Jurkat, Clone E6-1 (cell line): ENCODE measurements at places on chromosomes 11 and 22.

DNA sequence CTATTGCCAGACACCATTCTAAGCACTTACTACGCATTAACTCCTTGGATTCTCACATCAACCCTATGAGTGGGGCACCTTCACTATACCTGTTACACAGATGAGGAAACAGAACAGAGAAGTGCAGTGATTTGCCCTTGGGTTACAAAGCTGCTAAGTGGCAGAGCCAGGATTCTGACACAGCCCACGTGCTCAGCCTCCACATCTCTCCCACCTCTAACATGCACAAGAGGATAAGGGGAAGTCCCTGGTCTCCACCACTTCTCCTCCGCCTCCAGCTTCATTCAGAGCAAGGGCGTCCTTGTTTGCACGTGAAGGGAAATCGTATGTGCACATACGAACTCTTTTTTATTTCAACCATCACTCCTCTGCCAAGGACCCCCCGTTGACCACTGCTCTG, 53.7 kb downstream of the CDON start:
- DNase-seq = no peak

- no peak for DNase-seq
Measured at GRCh38 chr22:28222976-28223745, 304.1 kb upstream of the PITPNB start.

DNA sequence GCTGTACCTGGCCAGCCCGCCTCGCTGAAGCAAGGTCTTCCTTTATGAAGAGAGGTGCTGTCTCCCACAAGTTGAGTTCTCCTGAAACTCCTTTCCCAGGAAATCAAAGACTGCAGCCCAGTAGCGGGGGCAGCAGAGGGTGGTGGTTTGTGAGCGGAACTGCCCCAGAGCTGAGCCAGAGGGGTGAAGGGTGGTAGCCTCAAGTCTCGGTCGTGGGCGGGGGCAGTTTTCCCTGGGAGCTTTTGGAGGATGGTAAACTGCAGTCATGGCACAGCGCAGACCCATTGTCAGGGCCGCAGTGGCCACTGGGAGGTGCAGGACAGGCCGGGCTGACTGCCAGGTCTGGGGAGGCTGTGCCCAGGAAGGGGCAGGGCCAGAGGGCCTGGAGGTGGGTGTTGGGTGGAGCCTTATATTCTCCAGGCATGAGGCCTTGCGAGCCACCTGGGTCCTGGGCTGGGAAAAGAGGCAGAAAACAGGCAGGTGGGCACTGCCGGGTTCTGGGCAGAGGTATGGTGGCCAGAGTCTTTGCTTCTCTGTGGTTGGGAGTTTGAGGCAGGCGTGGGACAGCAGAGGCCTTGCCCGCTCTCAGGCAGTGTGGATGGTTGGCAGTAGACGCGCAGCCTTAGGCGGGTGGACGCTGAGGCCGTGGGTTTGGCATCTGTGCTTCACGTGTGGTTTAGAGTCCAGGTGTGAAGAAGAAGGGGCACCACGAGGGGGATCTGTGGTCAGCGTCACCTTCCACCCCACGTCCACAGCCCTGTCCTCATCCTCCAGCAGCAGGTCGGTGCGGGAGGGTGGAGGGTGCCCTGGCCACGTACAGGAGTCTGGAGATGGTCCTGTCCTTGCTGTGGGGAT, 1176.4 kb downstream of the BRD1 start:
- no peak for DNase-seq

DNA sequence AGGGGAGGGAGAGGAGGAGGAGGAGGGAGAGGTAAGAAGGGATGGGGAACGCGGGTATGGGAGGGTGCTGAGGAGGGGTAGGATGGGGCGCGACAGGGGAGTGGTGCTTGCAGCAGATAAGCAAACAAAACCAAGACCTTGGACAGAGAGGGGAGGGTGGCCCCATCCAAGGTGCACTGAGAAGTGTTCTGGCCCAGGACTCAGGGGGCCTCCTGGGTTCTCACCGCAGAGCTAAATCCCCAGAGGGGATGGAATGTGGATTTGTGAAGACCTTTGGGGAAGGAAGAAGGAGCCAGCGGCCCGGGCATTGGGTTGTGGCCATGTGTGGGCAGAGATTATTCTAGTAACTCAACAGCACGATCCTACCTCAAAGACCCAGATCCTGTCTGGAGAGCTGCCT, 90.9 kb upstream of the LINC01488 start:
- DNase-seq = no peak

GRCh38 chr22:47290706-47291430, 528.4 kb downstream of the TBC1D22A start:
- no peak for DNase-seq

DNA sequence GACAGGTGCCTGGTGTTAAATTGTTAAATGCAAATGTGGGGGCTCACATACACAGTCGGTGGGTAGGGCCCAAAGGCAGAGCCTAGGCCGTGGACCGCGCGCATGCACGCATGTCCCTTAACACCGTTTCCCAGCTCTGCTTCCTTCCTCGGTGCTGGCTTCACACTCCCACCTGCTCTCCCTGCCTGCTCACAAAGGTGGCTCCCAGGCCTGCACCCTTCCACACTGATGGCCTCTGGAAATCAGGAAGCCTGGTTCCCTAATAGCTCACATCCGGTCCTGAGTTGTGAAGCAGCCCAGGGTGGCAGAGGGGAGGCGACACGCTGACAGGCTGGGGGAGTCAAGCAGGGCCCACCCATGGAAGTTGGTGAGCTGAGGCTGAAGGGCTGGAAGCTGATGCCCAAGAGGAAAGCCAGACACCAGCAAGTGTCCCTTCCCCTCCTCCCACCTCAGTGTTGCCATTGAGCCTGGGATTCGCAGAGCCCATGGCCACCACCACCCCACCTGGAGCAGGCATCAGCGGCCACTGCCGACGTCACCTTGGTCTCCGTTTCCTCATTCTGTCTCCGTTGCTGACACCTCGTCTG, 13.7 kb upstream of the CTTN start:
- no peak for DNase-seq

DNA sequence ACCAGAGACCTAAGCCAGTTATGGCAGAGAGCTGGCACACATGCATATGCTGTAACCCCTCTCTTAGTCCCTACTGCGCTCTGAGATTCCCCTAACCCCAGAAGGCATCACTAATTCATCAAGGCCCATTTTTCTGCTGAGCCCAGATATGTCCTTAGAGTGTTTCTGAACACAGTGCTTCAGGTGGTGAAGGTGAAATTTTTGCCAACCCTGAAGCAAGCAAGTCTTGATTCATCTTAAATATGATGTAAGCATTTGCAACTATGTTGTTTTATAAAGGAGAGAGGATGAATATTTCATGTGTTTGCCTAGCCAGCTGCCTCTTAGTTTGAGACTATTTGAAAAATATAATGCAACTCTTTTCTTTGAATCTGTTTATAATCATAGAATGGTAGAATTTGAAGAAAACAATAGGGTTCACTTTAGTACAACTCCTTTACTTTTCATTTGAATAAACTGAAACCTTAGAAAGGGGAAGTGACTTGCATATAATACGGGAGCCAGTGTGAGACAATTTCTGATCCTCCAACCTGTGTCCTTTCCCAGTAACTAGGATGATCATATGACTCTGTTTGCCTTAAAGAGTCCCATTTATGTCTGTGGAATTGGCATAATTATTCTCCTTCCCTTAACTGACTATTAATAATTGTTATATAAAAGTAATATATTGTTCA, 194.3 kb upstream of the MTNR1B start:
- no peak for DNase-seq

- no peak for DNase-seq
Measured at GRCh38 chr11:32511926-32512325, 71.7 kb upstream of the EIF3M start.

DNA sequence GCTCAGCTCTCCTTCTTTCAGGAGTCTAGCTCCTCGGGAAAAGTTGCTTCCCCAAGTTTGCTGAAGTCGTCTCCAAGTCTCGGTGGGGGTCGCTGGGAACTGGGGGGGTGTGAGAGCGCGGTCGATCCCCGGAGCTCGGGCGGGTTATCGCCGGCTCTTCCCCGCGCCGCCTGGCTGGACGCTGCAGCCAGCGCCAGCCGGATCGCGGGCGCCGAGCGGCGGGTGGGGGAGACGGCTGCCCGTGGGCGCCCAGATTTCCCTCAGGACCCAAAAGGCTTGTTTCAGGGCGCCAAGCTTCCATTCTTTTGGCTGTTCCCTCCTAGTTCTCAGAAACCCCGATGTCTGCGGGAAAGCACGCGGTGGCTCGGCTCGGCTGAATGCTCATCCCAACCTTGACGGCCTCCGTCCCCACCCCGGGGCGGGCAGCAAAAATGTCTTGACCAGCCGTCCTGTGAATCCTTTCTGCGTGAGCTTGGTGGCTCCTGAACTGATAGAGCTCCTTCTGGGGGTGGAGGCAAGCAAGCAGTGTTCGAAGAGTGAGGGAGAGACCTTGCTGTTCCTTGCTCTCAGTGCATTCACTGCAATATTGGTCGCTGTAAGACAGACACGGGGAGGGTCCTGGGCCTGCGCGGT, 1.7 kb downstream of the ZBTB16 start:
- DNase-seq = no peak

GRCh38 chr22:50621356-50621880, 6.5 kb downstream of the ARSA start:
- peak; percentile 76 for DNase-seq

GRCh38 chr11:61873588-61874376, 17.6 kb downstream of the FADS3 start:
- no peak for DNase-seq

DNA sequence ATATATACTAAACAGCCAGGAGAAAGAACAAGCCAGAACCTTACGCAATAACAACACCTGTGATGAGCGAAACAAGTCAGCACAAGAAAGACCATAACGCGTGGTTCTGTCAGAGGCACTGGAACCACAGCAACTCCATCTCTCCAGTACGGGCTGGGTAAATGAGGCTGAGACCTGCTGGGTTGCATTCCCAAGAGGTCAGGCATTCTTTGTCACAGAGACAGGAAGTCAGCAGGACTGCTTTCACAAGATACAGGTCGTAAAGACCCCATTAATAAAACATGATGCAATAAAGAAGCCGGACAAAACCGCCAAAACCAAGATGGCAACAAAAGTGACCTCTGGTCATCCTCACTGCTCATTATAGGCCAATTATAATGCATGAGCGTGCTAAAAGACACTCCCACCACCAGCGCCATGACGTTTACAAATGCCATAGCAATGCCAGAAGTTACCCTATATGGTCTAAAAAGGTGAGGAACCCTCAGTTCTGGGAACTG, 21.7 kb downstream of the TPST2 start:
- no peak for DNase-seq

DNA sequence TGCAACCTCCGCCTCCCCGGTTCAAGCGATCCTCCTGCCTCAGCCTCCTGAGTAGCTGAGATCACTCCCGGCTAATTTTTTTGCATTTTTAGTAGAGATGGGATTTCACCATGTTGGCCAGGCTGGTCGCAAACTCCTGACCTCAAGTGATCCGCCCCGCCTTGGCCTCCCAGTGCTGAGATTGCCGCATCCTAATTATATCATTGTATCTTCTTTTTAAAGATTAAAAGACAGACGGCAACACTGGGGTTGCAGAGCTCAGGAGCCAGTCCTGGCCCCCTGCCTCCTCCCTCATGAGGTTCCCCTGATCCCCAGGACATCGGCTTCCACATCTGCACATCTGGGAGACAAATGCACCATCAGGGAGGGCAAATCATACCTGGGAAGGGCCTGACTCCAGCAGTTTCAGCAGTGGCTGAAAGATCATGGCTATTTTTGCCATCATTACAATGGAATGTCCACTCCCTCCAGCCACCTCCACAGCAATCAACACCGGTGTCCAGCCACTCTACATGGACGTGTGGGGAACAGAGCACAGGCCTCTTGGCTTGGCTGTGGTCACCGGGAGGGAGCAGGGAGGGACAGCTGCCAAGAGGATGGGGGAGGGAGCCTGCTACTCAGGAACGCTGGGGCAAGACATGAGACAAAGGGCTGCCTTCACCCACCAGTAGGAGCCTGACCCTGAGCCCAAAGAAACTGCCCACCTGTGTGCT, 9.2 kb upstream of the CELSR1 start:
- DNase-seq = no peak

DNA sequence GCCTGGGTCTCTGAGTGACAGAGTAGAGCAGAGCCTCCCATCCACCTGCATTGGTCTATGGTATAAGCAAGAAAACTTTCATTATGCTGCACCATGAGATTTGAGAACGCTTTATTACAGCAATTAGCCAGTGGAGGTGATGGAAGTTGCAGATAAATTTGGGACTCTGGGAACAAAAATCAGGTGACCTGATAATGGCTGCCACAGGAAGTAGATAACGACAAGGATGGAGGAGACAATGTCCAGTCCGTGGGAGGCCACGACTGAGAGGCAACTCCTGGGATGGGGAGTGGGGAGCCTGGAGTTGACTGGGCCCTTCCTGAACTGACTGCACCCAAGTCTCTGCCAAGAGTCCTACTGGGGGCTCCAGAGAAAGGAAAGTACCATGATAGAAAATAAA, 4.7 kb downstream of the MRGPRD start:
- DNase-seq = no peak

GRCh38 chr11:87942786-87943185, 232.5 kb downstream of the RAB38 start:
- no peak for DNase-seq

DNA sequence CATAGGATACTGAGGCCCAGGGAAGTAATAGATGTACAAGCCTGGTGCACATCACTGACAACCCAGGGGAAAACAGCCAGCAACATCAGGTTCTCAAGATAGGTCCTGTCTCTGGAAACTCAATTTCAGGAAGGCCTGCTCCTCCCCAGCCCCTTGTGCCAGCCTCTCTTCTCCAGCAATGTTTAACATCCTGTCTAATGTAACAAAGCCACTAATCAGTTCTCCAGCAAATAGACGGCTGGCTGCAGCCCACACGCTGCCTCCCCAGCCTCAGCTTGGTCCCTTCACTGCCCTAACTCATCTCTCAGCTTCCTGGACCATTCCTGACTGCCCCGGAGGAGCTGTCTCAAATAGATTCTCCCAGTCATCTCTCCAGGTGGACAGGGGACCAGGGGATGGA, 37.8 kb downstream of the RPL27A start:
- no peak for DNase-seq
